ENCODE measurements at places on chromosomes 4 and X.

DNA sequence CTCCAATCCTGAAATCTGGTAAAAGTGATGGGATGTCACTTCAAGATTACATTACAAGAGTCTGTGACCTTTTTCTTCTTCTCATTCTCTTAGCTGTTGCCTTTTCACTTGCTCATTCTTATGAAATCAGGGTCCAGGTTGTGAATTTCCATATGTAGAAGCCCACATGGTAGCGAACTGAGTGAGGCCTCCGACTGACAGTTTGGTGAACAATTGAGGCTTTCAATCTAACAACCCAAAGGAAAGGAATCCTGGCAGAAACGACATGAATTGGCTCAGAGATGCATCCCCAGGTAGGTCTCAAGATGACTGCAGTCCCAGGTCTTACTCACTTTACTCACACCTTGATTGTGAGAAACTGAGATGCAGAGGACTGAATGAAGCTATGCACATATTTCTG is 203.4 kb upstream of the FAT4 start:
- no peaks in the 10 kb centered on the region for H3K4me1 ChIP-seq
- H3K27ac ChIP-seq, result no peak overlapping the region
- H3K4me3 ChIP-seq, result no peak overlapping the region
- no peaks in the 10 kb centered on the region for H3K27me3 ChIP-seq
- no peak for DNase-seq
- H3K36me3 ChIP-seq, result no peaks in the 10 kb centered on the region

DNA sequence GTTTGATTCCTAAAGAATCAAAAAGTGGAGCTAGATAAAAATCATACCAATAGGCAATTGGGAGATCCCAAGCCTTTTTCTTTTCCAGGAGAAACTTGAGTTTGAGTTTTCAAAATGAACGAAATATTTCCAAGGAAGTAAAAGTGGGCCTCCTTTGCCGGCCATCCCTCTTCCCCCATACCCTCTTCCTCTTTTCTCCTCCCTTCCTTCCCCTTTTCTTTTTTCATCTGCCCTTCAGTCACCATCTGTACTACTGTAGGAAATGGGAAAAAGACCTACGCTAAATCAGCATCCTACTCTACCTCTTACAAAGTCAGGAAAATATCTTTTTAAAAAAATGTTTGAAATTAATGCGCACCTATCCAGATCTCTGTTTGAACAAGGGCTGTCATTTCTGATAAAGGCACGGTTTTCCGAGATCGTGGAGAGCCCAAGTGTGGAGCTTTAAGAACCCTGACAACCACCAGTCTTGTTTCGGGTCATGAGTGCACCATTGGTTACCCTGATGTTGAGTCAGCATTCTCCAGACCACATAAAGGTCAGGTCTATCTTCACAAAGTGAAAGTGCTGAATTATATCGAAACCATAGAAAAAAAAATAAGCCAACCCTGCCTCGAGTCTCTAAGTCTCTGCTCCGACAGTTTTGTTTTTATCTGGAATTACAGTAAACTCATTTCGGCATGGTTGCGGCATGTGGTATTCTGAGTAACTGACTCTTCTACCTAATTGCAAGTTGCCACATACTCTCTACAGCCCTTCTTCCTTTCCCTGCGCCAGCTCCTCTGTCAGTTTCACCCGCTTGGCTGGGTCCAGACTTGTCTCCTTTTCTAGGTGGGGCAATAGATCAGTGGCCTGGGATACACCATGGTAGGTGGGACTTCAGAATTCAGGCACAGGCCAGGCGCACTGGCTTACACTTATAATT is 140.2 kb upstream of the KLF3 start:
- H3K4me1 ChIP-seq, result peaks cover 13% of the 10 kb centered on the region
- H3K4me3 ChIP-seq, result no peak overlapping the region
- peaks cover 27% of the 10 kb centered on the region for H3K27me3 ChIP-seq
- peak; percentile 81 for DNase-seq

DNA sequence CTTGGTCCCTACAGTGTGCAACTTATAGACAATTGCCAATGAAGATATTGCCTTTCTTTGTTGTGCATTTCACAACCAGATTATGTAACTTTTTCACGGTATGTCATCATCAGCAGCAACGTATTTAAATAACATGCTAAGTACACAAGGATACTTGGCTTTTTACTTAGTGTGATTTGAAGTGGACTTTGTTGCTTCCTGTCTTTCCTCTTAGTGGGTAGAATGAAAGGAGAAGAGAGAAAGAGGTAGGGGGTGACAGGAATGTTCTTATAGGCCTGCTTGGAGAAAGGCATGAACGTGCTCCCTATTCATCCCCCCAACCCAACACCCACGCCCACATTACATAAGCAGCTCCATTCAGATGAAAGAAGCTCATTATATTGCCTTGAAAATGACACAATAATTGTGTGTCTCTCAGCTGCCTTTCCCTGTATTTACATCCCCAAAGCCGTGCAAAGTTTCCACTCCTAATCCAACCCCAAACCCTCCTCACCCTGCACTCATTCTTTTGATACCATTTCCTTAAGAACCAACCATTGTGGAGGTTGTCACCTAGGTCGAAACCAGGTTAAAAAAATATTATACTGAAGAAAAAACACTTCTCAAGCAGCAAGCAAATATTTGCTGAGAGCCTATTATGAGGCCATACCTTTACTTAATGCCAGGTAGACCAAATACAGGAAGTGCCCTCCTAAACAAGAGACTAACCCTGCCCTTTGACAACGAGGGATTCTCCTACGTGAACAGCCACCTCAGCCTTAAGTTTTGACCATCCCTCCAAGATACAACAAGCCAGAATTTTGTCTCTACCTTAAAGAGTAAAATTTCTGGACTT is 25.2 kb upstream of the GK start:
- H3K27ac ChIP-seq, result no peak overlapping the region
- no peaks in the 10 kb centered on the region for H3K4me1 ChIP-seq

DNA sequence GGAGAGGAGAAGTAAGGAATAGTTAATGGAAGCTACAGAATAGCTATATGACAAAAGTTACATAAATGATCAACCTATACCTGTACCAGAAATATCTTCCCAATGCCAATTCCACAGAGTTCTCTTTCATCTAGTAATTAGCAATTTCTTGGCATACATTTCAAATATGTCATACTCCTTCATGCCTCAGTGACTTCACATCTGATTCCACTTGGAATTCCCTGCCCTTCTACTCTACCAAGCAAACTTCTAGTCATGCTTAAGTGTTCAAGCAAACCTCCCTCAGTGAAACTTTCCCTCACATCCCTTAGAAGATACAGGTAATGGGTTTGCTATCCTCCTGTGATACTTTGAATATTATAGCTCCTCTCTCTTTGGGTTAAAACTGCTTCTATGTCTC is 127.1 kb downstream of the KLHL13 start:
- no peaks in the 10 kb centered on the region for H3K36me3 ChIP-seq
- no peaks in the 10 kb centered on the region for H3K27me3 ChIP-seq
- H3K4me3 ChIP-seq, result no peak overlapping the region

GRCh38 chrX:8084006-8084405 is 87.1 kb downstream of the VCX2 start:
- H3K36me3 ChIP-seq, result no peaks in the 10 kb centered on the region
- no peak for DNase-seq
- H3K4me1 ChIP-seq, result no peaks in the 10 kb centered on the region
- H3K4me3 ChIP-seq, result no peak overlapping the region
- no peak overlapping the region for H3K27ac ChIP-seq

- DNase-seq, result no peak
- no peak overlapping the region for H3K4me3 ChIP-seq
- no peaks in the 10 kb centered on the region for H3K4me1 ChIP-seq
- H3K27me3 ChIP-seq, result no peaks in the 10 kb centered on the region
- H3K36me3 ChIP-seq, result no peaks in the 10 kb centered on the region
These were observed 78.6 kb upstream of the MXRA5 start for GRCh38 chrX:3425031-3425430.
